ENCODE measurements at places on chromosomes 7 and 10.

DNA sequence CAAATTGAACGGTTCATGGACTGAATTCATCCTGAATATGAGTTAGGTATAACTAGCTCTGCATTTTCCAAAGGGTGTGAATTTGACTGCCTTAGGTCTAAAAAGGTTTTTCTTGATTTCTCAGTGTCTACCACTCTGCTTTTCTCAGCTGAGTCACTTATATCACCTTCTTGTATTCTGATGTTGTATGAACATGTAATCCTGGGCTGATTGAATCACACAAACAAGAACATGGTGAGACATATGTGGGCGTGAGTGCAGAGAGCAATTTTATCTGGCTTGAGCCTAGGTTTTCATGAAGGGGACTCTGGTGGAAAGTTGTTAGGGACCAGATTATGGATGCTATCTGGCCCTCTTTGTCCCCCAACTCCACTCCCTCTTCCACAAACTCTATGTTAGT is 239.8 kb downstream of the SUGCT start:
- no peak for DNase-seq

DNA sequence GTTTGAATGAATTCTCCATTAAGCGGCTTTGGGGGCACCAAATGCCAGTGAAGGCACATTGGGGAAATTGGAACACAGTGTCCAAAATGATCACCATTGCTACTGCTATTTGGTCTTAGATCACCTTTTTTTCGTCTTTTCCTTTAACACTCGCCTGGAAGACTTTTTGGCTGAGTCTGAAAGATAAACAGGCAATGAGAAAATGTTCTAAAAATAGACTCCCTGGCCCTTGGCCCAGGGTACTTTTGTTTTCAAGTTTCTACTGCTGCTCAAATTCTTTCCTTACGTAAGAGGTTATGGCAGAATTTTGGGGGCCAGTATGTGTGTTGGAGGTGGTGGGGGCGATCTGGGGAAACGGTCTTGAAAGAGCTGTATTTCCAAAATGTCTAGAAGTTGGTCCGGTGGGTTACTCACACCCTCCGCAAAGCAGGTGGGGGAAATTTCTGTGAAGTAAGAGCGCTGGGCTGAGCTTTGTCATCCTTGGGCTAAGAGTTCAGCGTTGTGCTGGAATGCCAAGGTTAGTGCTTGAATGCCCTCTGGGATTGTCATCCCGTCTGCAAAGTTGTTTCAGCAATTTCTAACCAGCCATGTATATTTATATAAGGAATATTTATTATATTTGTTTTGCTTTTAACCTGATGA is 1.3 kb upstream of the ITPRIP start:
- no peak for DNase-seq

DNA sequence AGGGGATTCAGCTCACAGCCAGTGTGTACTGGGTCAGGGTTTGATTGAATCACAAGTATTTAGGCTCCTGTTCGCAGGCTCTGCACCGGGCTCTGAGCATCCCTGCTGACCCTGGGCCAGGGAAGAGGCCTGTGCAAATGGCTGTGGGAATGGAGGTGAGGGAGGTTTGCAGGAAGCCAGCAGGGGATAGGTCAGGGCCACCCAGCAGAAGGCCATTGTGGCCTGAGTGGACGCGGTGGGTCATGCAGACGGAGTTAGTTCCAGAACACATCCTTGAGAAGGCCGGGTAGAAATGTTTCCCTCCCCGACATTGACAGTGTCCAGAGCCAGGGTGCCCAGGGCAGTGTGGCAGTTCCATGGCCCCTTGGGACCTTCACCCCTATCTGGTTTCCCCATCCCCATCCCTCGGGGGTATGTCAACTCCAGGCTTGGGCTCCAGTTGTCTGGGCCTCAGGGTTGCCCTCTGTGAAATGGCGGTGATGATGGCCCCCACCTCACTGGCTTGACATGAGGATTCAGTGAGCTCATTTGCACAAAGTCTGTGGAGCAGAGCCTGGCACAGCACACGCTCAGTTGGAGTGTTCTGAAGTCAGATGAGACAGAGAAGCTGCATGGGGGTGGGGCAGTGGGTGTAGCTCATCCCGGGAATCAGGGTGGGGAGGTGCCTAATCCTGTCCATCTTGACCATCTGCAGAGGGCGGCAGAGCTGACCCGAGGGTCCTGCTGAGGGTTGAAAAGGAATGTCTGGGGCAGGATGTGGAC is 107.6 kb downstream of the ADCY1 start:
- DNase-seq = no peak

DNA sequence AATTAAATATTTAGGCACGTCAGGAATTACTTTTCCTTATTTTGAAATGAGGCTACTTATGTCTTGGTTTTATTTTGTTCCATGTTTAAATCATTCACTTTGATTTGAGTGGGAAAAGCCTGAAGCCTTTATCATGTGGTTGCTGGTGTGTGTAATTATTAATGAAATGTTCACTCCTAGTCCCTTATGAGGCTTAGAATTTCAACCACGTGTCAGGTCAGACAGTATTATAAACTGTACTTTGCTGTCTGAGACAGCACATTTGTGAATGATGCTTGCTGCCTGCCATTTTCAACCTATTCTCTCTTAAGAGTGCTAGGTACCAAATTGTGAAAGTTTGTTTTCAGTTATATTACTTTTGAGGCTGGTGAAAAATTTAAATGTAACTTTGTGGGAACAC is 58.9 kb downstream of the COL17A1 start:
- no peak for DNase-seq

DNA sequence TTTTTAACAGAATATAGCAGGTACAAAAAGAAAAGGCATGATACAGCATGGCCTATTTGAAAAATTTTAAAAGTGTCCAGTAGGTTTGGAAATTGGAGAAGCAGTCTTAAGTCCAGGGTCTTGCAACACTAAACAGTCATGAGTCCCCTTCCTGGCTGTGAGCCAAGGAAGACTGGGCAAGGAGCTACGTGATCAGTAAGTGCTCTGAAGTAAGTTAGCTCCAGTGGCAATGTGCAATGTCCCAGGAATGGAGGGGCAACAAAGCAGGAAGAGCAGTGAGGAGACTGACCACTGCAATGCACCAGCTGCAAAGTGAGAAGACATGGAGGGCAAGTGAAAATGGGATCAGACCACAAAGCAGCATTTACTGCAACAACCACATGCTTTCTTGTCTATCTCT is 72.9 kb upstream of the GRID1 start:
- no peak for DNase-seq

DNA sequence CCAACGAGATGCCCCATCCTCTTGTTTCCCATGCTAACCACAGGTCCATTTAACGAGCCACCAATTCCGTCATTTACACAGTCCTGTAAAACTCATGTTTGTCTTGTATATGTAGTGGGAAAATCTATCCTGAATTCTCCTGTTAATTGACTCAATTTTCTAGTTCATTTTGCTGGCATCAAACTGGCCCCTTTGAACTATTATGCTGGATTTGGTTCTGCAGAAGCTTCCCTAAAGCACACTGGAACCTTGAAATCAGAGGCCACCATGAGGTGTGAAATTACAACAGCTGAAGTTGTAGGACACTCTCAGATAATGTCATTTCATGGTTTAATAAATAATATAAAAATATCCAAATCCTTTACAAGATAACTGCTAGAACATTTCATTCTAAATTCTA is 129.8 kb upstream of the AKR1E2 start:
- no peak for DNase-seq
